ENCODE measurements at places on chromosomes 6 and 20.

DNA sequence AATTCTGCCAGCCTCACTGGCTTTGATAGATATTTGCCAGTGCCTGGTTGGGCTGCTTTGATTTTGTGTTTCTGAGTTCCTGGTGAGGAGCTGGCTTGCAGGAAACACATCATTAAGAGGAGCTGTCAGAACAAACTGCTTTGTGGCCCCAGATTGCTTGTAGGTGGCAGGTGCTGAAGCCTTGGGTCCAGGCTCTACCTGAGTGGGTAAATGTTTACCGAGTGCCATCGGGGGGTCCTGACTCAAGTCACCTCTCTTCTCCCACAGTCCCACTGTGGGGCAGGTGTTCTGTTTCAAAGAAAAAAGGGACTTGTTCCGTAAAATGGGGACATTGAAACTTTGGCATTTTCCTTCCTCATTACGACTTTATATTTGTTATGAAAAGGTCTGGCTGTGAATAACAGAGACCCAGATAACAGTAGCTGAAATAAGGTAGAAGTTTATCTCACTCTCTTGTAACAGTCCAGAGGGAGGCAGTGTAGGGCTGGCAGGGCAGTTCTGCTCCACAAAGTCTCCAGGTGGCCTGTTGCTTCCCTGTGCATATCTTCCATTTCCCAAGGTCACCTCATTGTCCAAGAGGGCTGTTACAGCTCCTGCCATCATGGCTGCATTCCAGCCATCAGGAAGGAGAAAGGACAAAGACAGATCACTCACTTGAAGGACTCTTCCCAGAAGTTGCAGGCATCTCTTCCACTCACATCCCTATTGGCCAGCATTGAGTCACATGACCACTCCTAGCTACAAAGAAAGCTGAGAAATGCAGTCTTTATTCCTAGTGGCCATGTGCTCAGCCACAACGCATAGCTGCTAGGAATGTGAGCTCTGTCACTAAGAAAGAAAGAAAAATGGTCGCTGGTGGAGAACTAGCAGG, 149.9 kb upstream of the KCNG1 start:
- no peak for DNase-seq

DNA sequence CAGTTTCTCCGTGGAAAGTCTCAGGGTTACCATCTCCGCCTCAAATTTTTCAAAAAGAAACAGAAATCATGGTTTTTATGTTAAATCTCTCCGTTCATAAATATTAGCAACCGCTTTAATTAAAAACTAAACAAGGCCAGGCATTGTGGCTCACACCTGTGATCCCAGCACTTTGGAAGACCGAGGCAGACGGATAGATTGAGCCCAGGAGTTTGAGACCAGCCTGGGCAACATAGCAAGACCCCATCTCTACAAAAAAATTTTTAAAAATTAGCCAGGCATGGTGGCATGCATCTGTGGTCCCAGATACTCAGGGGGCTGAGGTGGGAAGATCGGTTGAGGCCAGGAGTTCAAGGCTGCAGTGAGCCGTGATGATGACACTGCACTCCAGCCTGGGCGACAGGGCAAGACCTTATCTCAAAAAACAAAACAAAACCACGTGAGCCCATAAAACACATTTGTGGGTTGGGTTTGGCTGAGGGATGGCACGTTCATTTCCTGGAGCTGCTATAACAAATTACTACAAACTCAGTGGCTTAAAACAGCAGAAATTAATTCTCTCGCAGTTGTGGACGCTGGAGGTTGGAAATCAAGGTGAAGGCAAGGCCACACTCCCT, 223.2 kb downstream of the ZNF217 start:
- no peak for DNase-seq

DNA sequence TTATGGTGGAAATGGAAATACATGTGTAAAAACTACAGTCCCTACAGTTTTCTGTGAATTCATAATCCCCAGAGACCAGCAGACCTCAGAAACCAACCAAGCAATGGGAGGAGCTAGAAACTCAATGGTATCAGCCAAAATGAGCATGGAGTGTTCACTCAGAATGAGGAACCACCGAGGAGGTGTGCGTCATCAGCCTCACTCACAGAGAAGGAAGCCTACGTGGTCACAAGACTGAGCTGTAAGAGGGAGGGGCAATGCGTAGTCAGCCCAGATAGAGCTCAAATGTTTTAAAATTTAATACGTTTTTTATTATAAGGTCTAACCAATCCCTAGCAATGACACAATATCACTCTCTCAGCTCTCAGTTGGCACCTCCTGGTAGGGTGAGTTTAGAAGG, 17.4 kb downstream of the MYLK4 start:
- DNase-seq: no peak

DNA sequence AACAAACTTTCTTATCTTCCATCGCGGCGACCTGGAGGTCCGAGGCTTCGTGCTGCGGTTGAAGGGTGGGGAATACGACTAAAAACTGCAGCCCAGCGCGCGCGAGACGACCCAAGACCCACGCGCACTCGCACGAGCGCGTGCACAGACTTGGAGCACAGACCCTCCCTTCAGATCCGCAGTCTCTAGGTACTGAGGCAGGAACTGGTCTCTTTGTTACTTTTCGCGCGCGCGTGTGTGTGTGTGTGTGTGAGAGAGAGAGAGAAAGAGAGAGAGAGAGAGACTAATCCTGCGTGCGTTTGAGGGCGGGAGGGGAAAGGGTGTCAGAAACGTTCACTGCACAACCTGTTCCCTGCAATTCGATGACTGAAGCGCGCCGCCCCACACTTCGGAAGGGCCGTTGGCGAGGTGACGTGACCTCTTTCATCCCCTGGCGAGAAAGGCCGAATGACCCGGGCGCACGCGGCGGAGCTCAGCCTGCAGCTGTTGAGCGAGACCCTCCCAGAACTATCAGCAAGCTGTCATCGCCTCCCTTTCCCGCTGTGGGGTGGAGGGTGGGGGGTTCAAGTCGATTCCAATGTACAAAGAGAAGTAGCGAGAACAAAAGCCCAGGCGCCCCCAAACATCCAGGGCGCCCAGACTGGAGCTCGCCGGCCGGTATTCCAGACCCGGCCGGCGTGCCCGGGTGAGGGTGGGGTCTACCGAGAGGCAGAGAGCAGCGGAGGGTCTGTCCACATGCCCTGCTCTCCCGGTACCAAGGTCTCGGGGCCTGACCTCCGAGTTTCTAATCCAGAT, 1.5 kb upstream of the TUBB2B start:
- DNase-seq: no peak

DNA sequence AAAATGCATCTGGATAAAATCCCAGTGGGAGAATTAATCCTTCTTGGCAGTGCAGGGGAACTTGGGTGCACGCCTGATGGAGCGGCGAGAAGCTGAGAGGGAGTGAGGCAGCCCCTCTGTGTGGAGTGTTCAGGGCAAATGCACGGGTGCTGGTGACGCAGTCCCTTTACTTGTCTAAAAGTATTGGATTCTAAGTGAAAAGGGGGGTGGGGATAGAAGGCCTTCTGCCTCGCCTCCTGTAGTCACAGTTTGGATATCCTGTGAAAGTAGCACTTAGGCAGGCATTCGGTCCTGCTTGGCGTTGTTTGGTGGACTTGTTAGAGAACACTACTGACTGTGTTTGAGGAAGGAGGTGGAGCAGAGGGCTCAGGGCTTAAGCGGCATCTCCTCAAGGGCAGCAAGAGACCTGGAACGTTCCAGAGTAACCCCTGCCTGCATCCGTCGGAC, 39.3 kb downstream of the PHACTR3 start:
- no peak for DNase-seq

Measured in HuH-7.5 (cell line).